Amygdala (tissue), 56 donors: ENCODE measurements at places on chromosomes 5 and 9.

DNA sequence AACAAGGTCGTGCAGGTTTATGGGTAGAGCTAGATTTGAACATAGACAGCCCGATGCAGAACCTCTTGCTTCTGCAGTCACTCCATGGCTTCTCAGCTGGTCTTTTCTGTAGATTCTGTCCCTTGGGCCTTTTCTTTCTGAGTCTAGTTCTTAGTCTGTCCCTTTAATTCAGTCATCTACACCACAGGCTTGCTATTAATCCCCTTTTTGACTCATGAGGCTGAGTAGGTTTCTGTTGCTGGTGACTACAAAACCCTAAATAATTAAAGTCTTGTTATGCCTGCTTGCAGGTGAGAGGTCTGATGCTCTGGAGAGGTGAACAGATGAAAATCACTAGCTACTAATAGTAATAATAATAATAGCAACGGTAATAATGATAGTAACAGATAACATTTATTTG is 19.3 kb upstream of the STRBP start:
- no peak for DNase-seq

GRCh38 chr9:82110881-82111280 is 122.3 kb downstream of the SPATA31D1 start:
- no peak for DNase-seq

GRCh38 chr5:75200776-75201175 is 35.9 kb downstream of the ANKRD31 start:
- no peak for DNase-seq

GRCh38 chr9:135154050-135154615 is 66.7 kb downstream of the OLFM1 start:
- no peak for DNase-seq

GRCh38 chr9:27154908-27155307 is 45.9 kb downstream of the TEK start:
- DNase-seq: no peak
